ENCODE measurements at places on chromosomes 3 and 15.

- no peak for DNase-seq
These were observed 340.2 kb downstream of the ROBO2 start for GRCh38 chr3:77380136-77380535.

- DNase-seq, result no peak
These were observed 15.5 kb downstream of the SPTBN5 start for GRCh38 chr15:41878355-41878699.

DNA sequence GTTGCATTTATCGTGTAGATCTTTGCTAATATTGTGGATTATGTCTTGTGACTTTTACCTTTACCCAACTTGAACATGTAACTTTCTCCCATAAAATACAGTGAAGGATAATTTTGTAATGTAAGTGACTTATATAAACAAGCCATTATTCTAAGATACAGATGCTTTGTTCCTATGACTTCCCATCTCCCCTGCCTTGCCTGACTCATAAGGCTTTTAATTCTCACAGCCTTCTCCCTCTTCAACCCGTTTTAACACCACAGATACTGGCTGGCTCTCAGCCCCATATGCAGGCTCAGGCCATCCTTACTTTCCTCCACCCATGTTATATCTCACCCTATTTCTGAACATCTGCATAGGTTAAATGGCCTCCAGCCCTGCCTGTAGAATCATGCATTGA is 4.1 kb downstream of the CCNDBP1 start:
- no peak for DNase-seq

DNA sequence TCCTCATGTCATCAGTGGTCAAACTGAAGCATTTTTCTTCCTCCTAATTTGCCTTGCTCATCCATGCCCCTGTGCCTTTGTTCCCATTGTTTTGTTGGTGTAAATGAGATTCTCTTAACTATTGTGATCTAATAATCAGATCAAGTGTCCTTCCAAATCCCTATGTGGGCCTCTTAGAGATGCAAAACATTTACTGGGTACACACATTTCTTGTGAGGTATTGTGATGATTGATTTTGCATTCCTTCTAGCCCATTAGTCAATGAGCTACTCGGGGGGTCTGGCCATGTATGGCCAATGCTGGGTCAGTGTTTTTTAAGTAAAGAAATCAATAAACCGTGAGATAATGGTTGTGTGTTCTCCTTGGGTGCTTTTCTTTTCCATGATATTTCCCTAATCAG is 580.4 kb downstream of the VGLL3 start:
- DNase-seq, result no peak

DNA sequence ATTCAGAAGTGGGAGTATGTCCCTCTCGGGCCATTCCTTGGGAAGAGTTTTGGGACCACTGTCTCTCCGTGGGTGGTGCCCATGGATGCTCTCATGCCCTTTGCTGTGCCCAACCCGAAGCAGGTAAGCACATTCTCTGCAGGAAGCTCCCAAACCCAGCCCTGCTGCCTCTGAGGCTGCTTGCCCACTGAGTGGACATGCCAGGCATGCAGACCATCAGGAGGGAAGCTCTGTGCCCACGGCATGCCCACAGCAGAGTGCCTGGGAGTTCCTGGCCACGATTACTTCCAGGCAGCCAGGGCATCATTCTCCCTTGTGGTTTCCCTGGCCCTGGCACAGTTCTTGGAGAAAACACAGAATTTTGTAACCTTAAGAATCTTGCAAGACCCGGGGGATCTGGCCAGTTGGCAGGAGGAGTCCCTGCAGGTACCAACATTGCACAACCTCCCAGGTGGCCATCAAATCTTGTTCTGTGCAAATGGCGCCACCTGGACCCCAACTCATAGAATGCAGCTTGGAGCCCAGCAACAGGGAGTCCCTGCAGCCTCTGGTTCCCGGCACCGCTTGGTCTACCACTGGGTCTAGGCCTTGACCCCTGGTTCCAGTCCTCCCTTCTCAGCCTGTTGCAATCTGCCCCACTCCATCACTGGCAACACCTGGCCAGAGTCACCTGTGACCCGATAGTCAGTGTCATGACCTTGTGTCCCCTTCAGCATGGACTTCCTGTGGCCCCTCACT is 20.4 kb downstream of the FAH start:
- DNase-seq, result no peak

- DNase-seq, result peak; percentile 74
These were observed 154.4 kb downstream of the PGPEP1L start for GRCh38 chr15:98853161-98853560.

DNA sequence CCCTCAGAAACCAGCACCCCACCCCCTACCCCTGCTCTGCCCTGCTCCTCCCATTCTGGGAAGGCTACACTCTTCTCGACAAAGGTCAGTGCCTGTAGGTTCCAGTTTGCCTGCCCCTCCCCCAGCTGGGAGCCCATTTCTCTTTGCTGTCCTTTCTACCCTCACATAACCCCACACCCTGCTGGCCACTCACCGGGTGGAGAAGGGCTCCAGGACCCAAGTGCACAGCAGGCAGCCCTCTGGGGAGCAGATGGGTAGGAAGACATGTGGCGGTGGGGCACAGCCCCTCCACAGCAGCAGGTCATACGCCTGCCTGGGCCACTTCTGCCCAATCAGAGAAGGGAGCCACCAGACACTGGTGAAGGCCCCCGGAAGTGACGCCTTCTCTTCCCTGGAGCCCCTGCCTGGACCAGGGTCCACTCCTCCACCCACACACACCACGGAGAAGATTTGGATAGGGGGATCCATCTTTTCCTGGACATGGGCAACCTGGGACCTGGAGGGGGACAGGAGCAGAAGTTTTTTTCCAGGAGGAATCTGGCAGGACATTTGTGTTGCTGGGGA is at the start of gene THPO:
Gene THPO (minus strand): TSS at position 326 of the 564 bp plus-strand sequence. CDS start 1,948 bp downstream, outside the sequence.
- DNase-seq, result no peak

DNA sequence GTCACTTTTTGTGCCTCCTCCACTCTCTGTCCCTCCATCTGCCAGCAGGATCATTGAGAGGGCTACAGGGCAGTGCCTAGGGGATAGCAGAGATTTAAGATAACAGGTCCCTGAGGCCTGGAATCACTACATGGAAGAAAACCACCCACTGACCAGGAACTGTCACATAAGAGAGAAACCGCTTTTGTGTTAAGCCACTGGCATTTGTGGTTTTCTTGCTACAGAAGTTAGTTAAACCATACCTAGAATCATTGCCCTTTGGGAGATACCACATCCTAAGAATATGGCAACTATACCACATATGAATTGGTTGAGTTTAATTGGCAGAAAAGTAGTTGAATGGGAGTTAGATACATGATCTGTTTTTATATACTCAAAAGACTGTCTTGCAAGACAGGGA is 112.8 kb upstream of the LPP start:
- DNase-seq, result no peak

DNA sequence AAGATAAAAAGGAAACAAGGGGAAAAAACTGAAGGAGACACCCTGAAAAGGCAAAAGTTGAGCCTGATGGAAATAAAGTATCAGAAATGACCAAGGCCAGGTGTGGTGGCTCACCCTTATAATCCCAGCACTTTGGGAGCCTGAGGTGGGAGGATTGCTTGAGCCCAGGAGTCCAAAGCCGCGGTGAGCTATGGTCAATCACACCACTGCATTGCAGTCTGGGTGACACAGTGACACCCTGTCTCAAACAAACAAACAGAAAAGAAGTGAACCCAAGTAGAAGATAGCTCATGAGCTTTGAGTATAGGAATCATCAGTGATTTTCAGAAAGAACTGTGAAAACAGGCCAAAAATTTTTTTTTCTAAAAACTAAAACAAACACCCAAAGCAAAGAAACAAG is 26.4 kb upstream of the TBC1D23 start:
- DNase-seq, result no peak

DNA sequence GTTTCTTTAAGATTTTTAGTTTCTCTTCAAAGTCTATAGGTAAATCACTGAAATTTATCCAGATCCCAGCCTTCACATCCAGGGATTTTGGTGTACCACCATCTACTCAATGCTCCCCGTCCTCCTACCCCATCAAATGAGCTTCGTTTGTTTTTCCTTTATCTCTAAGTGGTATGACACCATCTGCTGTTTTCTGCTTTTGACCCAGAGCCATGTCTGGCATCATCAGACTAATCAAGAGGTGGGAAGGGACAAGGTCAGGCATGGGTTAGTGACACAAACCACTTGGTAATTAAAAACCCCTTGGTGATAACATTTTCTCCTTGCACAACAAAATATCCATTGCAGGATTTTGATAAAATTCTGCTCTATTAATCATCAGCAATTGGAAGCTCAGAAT is 92.7 kb upstream of the GOLGA8J start:
- DNase-seq, result no peak

- DNase-seq, result peak; percentile 29
These were observed 250.0 kb upstream of the NECTIN3 start for GRCh38 chr3:110821586-110821985.

GRCh38 chr15:92018535-92019239 is 165.2 kb downstream of the SLCO3A1 start:
- no peak for DNase-seq

DNA sequence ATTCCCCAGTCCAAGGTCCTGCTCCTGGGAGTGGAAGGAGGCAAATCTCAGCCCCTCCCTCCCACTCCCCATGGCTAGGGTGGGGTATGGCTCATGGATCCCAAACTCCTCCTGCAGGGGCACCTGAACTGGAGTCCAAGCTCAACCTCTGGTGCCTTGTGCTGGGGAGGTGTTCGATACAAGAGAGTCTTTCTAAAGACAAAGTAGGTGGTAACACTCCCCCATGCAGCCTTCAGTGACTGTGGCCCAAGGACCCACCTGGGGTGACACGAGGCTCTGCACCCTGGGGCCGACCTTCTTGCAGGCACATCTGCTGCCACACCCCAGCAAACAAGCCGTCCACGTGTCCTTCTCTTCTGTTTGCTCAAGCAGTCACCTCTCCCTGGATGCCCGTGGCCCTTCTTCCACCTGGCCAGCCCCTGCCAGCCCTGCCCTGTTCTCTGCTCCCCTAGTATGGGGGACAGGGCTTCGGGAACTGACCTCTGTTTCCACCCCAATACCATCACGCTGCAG is 36.7 kb upstream of the SLC6A11 start:
- no peak for DNase-seq

DNA sequence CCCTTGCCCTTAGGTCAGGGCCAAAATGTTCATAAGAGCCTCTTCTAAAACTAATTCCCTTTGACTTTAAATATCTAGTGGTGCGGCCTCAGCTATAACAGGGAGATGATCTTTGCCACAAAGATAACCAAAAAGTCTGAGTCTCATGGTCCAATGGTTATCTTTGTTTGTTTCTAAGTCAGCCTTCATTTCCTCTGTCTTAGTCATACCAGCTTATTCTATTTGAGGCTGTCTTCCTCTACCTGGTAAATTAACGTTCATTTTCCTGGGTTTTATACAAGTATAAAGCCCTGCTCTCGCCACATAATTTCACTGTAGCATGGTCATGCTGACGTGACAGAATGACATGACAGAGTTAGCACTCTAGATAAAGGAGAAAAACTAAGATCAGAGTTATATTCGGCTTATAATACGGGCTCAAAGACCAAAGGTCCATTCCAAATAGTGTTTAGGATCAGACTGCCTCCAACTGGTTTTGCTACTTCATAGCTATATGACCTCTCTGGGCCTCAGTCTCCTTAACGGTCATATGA is 18.4 kb downstream of the ZNF860 start:
- DNase-seq, result no peak

- no peak for DNase-seq
These were observed 80.5 kb upstream of the MEX3B start for GRCh38 chr15:82126346-82126745.

DNA sequence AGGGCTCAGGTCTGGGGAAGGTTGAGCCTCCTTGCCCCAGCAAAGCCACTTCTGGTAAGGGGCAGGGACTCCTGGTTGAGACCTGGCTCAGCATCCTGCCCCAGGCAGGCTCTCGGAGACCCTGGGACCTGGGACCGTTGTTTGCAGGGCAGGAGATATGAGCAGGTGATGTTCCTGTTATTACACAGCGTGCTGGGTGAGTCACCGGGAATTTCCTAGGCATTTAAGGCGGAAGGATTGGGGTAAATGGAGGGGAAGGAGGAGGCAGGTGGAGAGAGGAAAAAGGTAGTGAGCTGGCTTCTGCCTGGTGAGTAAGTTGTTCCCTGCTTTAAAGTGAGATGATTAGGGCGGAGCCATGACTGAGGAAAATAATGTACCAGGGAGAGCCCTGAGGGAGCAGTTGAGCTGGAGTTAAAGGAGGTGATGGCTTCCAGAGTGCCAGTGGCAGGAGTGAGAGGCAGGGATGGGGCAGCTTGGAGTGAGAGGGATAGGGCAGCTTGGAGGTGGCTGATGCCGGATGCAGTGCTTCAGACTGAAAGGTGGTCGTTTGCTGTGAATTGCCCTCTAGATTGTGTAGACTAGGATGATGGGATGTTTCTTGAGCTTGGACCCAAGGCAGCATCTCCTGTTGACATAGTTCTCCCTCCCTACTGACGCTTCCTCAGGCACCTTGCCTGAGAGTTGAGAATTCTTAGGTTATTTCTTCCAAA is 79.4 kb downstream of the AAGAB start:
- no peak for DNase-seq

- DNase-seq, result peak; percentile 56
These were observed 308.7 kb downstream of the MAGI1 start for GRCh38 chr3:65729973-65730372.

DNA sequence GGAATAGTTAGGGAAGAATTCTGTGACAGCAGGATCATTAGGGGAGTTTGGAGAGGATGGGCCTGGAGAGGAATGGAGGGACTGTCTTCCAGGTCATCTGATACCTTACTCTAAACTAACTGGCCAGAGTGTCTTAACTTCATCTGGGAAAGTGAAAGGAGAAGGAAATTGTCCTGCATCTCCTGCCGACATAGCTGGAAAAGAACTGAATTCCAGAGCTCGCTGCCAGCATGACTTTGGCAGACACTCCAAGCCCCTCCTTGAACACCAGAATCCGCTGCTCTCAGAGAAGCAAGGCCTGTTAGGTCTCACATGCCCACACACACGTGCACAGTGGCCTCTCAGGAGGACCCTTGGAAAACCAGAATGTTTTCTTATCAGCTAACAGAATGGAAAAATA is 10.5 kb downstream of the ABI3BP start:
- no peak for DNase-seq

GRCh38 chr3:72912532-72912931 is 24.7 kb downstream of the GXYLT2 start:
- DNase-seq, result no peak

DNA sequence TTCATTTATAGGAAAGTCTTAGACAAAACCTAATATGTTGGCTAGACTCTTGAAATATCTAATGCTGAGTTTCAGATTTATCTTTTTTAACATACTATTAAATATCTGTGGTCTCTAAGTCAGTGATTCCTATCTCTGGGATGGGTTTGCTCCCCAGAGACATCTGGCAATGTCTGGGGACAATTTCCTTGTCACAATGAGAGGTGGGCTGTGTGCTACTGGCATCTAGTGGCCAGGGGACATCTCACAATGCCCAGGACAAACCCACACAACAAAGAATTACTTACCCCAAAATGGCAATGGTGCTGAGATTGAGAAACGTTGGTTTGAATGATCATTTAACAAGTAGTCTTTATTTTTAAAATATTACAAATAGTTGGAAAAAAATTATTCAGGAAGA is 602.1 kb downstream of the MAGI1 start:
- DNase-seq, result no peak

GRCh38 chr3:66435989-66436388 is 64.8 kb downstream of the LRIG1 start:
- DNase-seq, result no peak
